Kidney epithelial cell (primary cell): ENCODE measurements at places on chromosomes 4 and X. TPM values are rescaled to one million over a fixed set of nuclear protein-coding genes. Genes with fewer than 3 reads are reported as not detected.

Gene EPGN
- total RNA-seq, result 5.2 and 7.5 TPM in 2 replicates

Gene MID2
- 14.2 and 18.6 TPM in 2 replicates for total RNA-seq

Gene TMEM33
- 94.1 and 100 TPM in 2 replicates for total RNA-seq

- no peak for DNase-seq
Observed at GRCh38 chr4:54060116-54060515, 4.3 kb downstream of the CHIC2 start.

DNA sequence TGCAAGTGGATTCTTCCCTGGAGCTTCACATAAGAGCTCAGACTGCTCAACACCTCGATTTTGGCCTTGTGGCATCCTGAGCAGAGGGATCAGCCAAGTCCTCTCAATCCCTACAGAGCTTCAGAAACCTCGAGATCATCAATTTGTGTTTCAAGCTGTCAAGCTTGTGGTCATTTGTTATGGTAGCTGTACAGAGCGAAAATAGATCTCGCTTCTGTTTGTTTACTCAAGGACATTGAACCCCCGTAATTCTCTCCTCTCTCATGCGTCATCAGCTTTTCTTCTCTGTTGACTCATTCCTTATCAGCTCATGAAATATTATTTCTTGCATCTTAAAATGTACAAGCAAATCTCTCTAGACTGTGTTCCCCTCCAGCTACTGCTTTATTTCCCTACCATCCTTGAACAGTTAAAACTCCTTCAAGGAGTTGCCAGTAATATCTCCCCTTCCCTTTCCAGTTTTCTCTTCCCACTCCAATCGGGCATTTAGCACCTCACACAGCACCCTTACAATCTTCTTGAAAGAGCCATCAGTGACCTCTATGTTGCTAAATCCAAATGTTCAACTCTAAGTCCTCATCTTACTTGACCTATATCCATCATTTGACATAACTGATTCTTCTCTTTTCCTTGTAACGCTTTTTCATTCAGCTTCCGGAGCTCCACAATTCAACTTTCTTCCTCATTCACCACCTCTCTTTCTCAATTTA lies 106.2 kb upstream of the FAT1 start:
- peak; percentile 47 for DNase-seq

DNA sequence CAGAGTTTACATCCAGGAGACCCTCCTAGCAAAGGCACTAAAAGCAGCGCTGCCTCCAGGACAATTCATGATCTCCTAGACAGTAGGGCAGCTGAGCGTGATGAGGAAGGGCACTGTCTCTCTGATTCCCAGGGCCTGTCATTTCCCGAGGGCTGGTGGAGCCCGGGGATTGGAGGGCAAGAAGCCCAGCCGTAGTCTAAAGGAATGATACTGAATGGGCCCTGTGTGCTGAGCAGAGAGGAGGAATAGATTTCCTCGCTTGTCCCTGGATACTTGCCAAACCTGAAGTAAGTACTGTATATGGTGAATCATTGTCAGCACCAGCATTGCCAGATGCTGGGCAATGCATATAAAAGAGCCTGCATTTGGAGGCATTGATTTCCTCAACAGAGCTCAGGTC lies 88.0 kb upstream of the SLITRK2 start:
- DNase-seq, result no peak
